ENCODE measurements at places on chromosomes 6 and 20. TPM values are rescaled to one million over a fixed set of nuclear protein-coding genes. Genes with fewer than 3 reads are reported as not detected.

GRCh38 chr6:20983961-20984360 lies 449.7 kb downstream of the CDKAL1 start:
- DNase-seq = no peak

The FAM184A gene
- polyA plus RNA-seq = not detected

DNA sequence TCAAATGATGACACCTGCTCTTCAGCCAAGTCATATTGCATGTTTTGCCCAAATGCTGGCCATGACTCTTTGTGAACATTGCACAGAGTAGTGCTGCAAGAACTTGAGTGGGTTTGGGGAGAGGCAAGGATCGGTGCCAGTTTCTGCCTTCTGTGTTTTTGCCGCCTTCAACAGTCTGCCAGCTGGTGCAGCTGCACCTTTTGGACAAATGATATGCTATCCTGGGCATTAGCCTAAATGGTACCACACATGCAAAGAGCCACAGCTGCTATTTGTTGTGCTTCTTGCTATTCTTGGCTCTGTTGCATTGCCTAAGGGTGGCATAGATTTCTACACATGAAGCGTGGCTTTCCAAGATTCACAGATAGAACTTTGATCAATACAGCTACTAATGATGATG lies 189.0 kb upstream of the CCN2 start:
- peak; percentile 15 for DNase-seq

The TBX18 gene
- 34.9 TPM for polyA plus RNA-seq

The CAP2 gene
- 188 TPM for polyA plus RNA-seq

The GPR63 gene
- polyA plus RNA-seq = 3.8 TPM

The UBE2C gene
- polyA plus RNA-seq = 21.9 TPM

GRCh38 chr6:90435207-90435899 lies 138.7 kb upstream of the BACH2 start:
- no peak for DNase-seq

GRCh38 chr6:139863964-139864363 lies 489.5 kb upstream of the CITED2 start:
- no peak for DNase-seq

DNA sequence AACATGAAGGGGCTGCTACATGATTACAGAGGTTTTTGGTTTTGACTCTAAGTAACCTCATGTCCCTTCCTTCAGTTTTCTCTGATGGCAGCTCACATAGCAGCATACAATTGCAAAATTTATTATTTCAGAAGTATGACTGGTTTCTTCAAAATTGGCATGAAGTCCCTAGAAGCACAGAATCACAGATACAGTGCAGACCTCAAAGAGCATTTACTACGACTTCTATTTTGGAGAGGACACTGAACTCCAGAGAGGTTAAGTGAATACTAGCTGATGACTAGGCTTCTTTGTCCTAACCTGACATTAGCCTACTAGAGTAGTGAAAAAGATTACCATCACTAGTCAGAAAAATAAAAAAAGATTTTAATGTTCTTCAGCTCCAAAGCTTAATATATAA lies 664.3 kb downstream of the RFPL4B start:
- DNase-seq = no peak

- no peak for DNase-seq
Measured at GRCh38 chr20:37317316-37317715, 27.9 kb downstream of the MANBAL start.

DNA sequence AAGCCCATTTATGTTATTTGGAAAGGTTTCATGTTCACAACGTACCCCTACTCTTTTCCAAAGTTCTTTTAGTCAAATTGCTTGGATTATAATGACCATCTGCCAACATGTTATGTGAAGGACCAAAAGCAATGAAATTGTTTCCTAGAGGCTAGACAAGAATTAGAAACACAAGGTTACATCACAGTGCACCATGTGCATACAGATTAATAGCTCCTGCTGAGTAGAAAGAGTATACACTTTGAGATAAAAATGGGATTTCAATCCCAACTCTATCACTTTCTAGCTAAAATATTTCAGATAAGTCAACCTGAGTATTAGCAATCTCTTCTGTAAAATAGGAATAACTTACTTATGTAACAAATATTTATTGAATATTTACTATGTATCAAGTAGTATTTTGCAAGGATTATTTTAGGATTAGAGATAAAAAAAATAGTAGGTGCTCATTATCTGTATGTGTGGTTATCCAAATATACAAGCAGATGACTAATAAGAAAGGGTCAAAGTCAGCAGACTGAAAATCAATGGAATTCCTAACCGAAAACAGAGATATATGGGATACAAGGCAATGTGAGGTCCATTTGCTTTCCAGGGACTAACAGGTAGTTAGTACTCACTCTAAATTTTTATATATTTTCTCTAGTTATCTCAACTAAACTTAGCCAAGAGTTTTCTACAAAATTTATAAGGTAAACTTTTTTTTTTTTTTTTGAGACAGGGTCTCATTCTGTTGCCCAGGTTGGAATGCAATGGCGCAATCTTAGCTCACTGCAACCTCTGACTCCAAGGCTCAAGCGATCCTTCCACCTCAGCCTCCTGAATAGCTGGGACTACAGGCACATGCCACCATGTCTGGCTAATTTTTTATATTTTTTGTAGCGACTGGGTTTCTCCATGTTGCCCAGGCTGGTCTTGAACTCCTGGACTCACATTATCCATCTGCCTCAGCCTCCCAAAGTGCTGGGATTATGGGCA lies 127.7 kb downstream of the PDSS2 start:
- no peak for DNase-seq

The LZTS3 gene
- polyA plus RNA-seq = 2.8 TPM

DNA sequence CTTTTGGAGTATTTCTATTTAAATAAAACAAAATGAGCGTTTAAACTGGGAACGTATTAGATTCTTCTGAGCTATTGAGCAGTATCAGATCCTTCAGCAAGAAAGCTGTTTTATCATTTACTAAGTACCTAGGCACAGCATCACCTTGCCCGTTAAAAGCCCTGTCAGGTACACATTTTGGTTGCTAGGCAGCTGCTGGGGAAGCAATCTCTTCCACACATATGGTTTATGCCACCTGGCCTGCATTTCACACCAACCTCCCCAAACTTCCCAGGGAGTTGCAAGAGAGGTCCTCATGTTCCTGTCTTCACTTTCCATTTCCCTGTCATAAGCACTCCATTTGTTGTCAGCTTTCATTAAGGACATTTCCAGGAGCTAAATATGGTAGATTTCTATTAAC lies 400.1 kb downstream of the PLCB1 start:
- no peak for DNase-seq

- DNase-seq = no peak
Measured at GRCh38 chr20:37398750-37399621, 53.0 kb downstream of the SRC start.

DNA sequence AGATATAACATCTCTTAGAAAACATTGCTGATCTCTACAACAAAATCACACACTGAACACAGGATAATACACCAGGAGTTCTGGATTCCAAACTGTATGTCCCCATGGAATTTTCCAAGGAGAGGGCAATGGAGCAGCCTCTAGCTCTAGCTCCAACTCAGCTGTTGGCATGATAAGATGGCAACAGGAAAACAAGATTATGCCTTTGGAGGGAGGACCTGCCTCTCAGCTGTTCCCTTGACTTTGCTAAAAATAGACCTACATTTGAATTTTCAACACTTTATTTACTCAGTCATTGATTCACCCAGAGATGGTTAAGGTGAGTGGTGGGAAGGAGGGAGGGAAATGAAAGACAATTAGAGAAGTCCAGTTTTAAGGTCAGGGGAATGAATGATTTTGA lies 246.7 kb downstream of the ALDH8A1 start:
- no peak for DNase-seq

The LSM2 gene
- polyA plus RNA-seq = not detected

DNA sequence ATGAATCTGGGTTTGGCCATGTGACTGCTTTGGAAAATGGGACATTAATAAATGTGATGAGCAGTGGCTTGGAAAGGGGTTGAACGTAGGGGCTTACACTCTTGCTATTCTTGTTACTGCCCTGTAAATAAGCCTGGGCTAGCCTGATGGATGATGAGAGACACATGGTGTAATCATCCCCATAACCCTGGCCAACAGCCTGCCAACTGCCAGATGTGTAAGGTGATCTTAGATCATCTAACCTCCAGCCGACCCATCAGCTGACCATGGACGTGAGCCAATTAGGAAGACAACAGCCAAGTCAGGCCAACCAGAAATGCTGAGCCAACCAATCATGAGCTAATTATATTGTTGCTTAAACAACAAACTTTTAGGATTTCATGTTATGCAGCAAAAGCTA lies 25.2 kb downstream of the FBXO30 start:
- DNase-seq = peak; percentile 0

DNA sequence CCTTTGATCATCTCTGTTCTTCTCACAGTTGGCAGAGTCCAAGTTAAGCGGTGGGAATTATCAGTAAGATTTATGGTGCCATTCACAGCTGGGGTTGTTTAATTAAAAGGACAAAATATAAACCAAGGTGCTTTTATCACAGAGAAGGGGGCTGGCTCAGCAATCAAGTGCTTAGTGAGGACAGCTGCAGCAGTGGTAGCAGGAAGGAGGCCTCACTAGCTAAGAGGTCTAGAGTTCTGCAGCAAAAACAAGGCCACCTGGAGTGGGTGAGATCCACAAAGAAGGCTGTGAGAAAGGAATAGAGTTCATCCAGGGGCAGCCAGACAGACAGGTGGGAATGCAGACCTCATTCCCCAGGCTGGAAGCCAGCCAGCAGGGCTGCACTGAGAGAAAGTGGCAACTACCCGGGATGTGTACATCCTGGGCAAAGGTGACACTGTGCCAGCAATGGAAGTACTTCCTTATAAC lies 37.1 kb downstream of the PIGU start:
- DNase-seq = no peak

GRCh38 chr6:89398762-89399525 lies 13.1 kb downstream of the RRAGD start:
- no peak for DNase-seq

The UNC5CL gene
- polyA plus RNA-seq = 4.2 TPM

GRCh38 chr20:47336129-47336754 lies 20.3 kb downstream of the ZMYND8 start:
- DNase-seq = no peak

The OPN5 gene
- polyA plus RNA-seq = not detected

- DNase-seq = no peak
Measured at GRCh38 chr20:1577906-1578305, 20.4 kb upstream of the SIRPD start.

GRCh38 chr6:53831936-53832660 lies 37.3 kb downstream of the LRRC1 start:
- no peak for DNase-seq

The PKHD1 gene
- polyA plus RNA-seq = 6.7 TPM

- no peak for DNase-seq
Measured at GRCh38 chr6:925656-926213, 232.8 kb upstream of the EXOC2 start.

The CTAGE9 gene
- polyA plus RNA-seq = not detected

The ANKRD66 gene
- polyA plus RNA-seq = 0.30 TPM

The FITM2 gene
- polyA plus RNA-seq = not detected

The TGM2 gene
- 16.7 TPM for polyA plus RNA-seq

DNA sequence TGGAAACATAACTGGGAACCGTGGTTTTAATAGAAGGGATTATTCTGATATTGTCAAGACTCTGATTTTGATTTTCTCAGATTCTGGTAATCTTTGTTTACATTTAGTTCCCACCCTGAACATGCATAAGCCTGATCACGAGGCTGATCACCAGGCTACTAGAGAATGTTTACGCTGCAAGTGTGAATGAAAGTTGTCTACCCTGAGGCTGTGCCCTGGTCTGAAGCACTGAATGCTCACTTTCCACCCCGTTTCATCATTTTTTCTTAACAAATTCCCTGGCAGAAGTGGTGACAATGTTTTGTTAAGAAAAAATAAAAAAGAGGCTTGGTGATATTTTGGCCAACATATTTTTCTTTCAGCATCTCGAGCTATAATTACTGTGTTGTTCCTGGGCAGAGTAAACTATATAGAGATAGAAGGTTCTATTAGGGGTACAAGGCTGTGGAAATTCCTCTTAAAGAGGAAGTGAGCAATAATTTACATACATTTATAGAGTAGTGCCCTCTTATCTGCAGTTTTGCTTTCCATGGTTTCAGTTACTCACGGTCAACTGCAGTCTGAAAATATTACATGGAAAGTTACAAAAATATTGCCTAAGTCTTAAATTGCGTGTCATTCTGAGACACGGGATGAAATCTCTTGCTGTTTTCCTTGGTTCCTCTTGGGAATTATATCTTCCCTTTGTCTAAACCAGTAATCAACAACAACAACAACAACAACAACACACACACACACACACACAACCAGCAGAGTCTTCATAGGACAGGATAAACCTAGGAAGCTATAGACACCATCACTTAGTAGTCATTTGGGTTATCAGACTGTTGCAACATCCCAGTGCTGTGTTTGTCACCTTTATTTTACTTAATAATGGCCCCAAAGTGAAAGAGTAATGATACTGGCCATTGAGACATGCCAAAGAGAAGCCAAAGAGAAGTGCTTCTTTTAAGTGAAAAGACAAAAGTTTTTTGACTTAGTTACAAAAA lies 566.6 kb upstream of the CITED2 start:
- DNase-seq = no peak

DNA sequence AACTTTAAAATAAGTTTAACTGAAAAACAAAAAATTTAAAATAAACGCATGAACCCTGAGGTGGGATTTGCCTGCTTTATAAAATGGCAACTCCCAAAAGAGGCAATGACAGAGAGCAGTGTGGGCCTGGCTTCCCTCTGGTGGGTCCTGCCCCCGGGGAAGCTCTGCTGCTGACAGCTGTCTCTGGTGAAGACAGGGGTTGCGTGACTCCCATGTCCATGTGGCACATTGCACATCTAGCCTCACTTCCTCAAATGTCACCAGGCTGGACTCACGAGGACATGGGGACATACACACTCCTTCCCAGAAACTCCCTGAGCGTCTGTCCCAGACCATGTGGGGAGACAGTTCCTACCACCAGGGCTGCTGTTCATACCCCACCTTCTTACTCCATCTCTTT lies 66.2 kb downstream of the ABHD12 start:
- peak; percentile 26 for DNase-seq

GRCh38 chr6:119443993-119444641 lies 94.6 kb upstream of the MAN1A1 start:
- DNase-seq = no peak

Data from muscle of arm (tissue), 14 donors.